ENCODE measurements at places on chromosomes 13 and 19.

GRCh38 chr13:103539265-103539664 is 473.0 kb upstream of the SLC10A2 start:
- no peak for DNase-seq

DNA sequence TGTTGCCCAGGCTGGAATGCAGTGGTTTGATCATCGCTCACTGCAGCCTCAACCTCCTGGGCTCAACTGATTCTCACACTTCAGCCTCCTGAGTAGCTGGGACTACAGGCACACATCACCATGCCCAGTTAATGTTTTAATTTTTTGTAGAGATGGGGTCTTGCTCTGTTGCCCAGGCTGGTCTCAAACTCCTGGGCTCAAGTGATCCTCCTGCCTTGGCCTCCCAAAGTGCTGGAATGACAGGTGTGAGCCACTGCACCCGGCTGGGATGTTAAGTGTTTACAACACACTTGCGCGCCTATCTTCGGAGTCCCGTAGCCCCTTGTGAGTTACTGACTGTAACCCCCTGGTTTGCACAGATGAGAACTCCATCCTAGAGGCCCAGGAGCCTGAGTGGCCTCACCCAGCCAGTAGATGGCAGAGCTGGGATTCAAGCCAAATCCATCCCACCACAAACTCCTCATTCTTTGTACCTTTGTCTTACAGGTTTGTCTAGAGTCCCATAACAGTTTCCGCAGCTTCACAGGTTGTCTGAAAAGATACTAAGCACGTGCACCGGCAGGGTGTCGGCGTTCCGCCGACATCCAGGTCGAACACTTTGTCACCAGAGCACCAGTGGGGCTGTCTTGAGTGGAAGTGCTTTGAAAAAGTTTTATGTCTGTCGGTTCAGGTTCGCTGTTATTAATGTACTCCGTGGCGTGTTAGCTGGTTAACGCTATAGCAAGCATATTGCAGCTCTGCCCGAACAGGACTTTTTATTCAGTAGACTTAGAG is 14.7 kb downstream of the MAG start:
- DNase-seq, result no peak

- DNase-seq, result no peak
Measured at GRCh38 chr13:27450921-27451471, 632 bp upstream of the MTIF3 start.

DNA sequence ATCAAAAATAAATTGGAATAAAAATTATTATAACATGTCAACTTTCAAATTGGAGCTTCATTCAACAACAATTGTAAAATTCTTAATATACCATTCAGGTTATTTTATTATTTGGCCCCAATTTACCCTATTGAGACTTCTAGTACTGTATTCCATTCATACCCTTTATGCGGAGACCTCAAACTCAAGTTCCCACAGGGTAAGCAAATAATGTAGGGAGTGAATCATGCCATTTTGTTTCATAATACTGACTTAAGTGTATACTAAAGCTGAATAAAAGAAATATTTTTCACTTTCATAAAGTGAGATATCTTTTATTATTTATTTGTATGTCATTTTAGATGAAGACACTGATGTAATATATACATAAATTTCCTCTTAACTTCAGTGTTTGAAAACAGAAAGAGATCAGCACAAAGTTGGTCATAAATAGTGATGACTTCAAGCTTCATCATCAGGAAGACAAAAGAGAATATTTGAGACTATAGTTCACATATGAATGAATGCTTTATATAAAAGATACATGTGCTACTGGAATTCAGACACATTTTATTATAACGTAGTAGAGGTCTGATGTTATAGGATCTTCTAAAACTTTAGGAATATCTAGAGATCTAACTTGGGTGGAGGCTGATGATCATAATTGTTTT is 894.4 kb upstream of the PCDH9 start:
- DNase-seq, result no peak

GRCh38 chr13:111536075-111536642 is 215.7 kb downstream of the TEX29 start:
- DNase-seq, result no peak

GRCh38 chr19:23542562-23542961 is 144.4 kb downstream of the ZNF675 start:
- no peak for DNase-seq

Measured in GM12864 (cell line).